Right lobe of liver (tissue), 6 donors: ENCODE measurements at places on chromosomes 16 and 17. TPM values are rescaled to one million over a fixed set of nuclear protein-coding genes. Genes with fewer than 3 reads are reported as not detected.

G6PC1 gene
- 505 TPM for total RNA-seq

- no peak overlapping the region for H3K27ac ChIP-seq
- no peaks in the 10 kb centered on the region for H3K4me1 ChIP-seq
- no peak for DNase-seq
- H3K36me3 ChIP-seq, result no peaks in the 10 kb centered on the region
These were observed 115.2 kb downstream of the CCDC182 start for GRCh38 chr17:57629886-57630285.

SLX4 gene
- total RNA-seq, result 1.8 TPM

DNA sequence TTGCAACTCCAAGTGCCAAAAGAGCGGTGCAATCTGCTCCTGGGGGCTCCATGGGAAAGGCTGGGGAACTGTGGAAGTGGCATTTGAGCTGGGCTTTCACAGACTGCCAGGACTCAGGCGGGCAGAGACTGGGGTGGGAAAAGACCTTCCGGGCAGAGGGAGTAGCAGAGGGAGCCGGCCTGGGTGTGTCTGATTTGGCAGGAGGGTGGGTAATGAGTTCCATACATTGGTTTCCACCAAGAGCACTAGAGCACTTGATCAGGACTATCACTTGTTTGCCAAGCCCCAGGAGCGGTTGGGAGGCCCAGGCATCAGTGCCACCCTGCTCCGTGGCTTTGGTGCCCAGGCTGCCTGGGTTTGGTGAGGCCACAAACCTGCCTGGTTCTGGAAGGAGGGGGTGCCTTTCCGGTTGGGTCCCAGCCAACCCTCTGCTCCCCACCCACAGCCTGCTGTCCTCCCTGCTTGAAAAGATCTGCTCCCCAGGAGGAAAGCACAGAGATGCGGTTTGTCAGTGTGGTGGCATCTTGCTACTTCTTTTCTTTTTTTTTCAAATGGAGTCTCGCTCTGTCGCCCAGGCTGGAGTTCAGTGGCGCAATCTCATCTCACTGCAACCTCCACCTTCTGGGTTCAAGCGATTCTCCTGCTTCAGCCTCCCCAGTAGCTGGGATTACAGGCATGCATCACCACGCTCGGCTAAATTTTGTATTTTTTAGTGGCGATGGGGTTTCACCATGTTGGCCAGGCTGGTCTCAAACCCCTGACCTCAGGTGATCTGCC lies 3.5 kb upstream of the TRIM47 start:
- H3K27ac ChIP-seq, result no peak overlapping the region
- no peaks in the 10 kb centered on the region for H3K4me1 ChIP-seq
- no peak for DNase-seq
- H3K4me3 ChIP-seq, result no peak overlapping the region

GRCh38 chr17:16969931-16970906 lies 1.7 kb downstream of the TNFRSF13B start:
- no peak for DNase-seq
- H3K27ac ChIP-seq, result no peak overlapping the region
- H3K27me3 ChIP-seq, result no peaks in the 10 kb centered on the region
- no peaks in the 10 kb centered on the region for H3K4me1 ChIP-seq
